Panc1 (cell line): ENCODE measurements at places on chromosomes 5 and 9. TPM values are rescaled to one million over a fixed set of nuclear protein-coding genes. Genes with fewer than 3 reads are reported as not detected.
A peak's percentile ranks its signal among the peaks of the same experiment; 100 is the strongest.

DNA sequence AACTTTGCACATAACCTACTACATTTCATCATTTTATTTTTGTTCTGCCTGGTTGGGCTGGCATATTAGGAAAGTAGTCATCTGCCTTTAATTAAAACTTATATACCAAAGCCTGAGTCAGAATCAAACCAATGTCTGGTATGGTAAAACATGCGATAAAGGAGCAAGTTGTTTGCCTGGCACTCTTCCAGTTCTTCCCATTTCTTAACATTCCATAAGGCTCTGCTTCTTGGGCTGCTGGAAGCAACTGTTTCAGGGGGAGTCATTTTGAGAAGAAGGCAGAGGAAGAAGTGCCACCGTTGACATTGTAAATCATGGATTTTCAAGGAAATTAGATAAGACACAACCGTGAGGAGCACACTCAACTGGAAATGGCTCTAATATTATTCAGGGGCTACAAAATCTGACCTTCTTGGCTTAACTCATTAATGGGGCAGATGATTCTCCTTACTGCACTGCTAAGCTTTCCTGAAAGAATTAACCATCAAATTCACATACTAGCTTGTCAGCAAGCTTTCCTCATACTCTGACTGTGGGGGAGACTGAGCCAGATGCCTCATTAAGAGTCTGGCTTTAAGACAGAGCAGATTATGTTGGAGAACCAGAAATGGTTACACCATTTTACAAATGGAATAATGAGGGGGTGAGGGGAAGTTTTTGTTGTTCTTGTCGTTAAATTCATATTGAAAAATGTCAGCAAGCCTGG lies 391.0 kb downstream of the TMEM232 start:
- H3K27me3 ChIP-seq, result no peaks in the 10 kb centered on the region
- no peak for DNase-seq
- no peaks in the 10 kb centered on the region for H3K4me1 ChIP-seq

DNA sequence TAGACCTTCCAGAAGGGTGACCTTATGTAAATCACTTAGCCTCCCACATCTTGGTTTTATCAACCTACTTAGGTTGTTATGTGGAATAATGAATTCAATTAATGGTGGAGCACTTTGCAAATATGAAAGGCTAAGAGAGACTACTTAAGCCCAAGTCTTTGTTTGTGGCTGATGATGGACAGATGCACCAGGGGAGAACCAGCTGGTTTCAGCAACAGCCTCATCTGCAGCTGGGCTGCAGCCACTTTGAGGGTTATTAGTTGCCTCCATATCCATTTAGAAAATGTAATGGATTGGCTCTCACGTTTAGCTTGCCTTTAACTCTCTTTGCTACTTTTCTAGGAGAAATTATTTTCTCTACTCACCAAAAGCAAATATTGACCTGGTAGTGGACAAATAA lies 146.6 kb downstream of the ESM1 start:
- no peaks in the 10 kb centered on the region for H3K27me3 ChIP-seq
- no peak for DNase-seq
- no peak overlapping the region for H3K27ac ChIP-seq

DNA sequence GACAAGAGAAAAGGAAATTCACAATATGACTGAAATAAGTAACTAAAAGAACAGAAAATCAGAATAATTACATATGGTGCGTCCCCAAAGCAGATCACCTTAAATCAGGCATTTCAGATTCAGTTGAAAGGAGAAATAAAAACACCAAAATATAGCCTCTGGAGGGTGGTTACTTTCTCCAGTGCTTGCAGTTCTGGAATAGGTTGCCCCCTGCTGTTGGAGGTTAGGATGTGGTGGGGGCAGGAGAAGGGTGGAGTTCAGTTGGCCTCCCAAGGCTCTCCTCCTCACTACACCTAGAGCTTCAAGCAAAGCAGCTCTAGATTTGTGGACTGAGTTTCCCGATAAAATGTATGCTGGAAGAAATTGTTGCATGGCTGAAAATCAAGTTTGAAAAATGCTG lies 338.2 kb upstream of the TLE4 start:
- DNase-seq, result peak; percentile 13
- no peaks in the 10 kb centered on the region for H3K36me3 ChIP-seq
- H3K27ac ChIP-seq, result no peak overlapping the region
- no peaks in the 10 kb centered on the region for H3K4me1 ChIP-seq

- peaks cover 7% of the 10 kb centered on the region for H3K4me1 ChIP-seq
- no peaks in the 10 kb centered on the region for H3K27me3 ChIP-seq
- DNase-seq, result no peak
- H3K4me3 ChIP-seq, result peak overlapping the region; percentile 63
Measured at GRCh38 chr9:97039514-97039860, 545 bp upstream of the CTSV start.

DNA sequence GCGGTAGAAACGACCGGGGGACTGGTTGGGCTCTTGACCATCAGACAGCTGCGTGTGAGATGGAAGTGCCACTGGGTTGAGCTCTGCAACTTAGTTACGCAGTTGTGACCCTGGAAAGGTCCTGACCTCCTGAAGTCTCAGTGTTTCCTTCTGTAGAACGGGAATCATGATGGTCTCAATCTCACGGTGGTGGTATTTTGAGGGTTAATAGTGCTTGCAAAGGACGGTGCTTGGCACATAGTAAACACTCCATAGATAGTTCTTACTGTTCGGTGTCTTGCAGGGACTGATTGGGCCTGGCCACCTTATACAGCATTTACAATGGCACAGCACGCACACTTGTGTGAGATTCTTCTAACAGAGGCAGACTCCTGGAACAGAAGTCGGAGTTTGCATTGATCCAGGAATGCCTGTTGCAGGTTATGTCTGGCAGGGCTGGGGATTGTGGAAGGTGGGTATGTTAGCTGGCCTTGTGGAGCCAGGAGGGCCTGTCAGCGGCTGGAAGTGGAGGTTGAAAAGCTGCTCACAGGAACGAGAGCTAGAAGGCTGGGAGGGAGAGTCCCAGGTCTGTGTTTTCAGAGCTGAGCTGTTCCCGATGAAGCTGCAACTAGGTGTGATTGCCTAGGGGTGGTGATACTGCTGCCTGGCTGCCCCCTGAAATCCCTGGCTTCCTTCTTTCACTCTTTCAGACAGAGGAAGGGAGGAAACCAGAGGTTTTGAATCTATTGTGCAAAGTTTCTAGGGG lies 962 bp upstream of the TXN start:
- peaks cover 15% of the 10 kb centered on the region for H3K4me1 ChIP-seq
- H3K4me3 ChIP-seq, result peak overlapping the region; percentile 76
- peak; percentile 22 for DNase-seq
- no peaks in the 10 kb centered on the region for H3K27me3 ChIP-seq

GRCh38 chr5:144333336-144333920 lies 162.8 kb downstream of the KCTD16 start:
- H3K4me3 ChIP-seq, result no peak overlapping the region
- no peak for DNase-seq
- H3K4me1 ChIP-seq, result no peaks in the 10 kb centered on the region
- no peaks in the 10 kb centered on the region for H3K36me3 ChIP-seq
- H3K27ac ChIP-seq, result no peak overlapping the region
- no peaks in the 10 kb centered on the region for H3K27me3 ChIP-seq

- no peaks in the 10 kb centered on the region for H3K27me3 ChIP-seq
- no peak overlapping the region for H3K27ac ChIP-seq
- H3K4me3 ChIP-seq, result no peak overlapping the region
- DNase-seq, result no peak
- no peaks in the 10 kb centered on the region for H3K4me1 ChIP-seq
- H3K36me3 ChIP-seq, result no peaks in the 10 kb centered on the region
Measured at GRCh38 chr9:12718482-12719026, 25.4 kb downstream of the TYRP1 start.

GRCh38 chr5:6914347-6914746 lies 201.1 kb downstream of the TENT4A start:
- no peak overlapping the region for H3K4me3 ChIP-seq
- no peaks in the 10 kb centered on the region for H3K27me3 ChIP-seq
- no peak for DNase-seq
- no peak overlapping the region for H3K27ac ChIP-seq
- no peaks in the 10 kb centered on the region for H3K4me1 ChIP-seq

GRCh38 chr9:131438190-131438589 lies 44.3 kb downstream of the PRRC2B start:
- H3K4me1 ChIP-seq, result no peaks in the 10 kb centered on the region
- no peaks in the 10 kb centered on the region for H3K27me3 ChIP-seq
- peaks cover 11% of the 10 kb centered on the region for H3K36me3 ChIP-seq
- H3K4me3 ChIP-seq, result no peak overlapping the region
- H3K27ac ChIP-seq, result no peak overlapping the region
- no peak for DNase-seq

DNA sequence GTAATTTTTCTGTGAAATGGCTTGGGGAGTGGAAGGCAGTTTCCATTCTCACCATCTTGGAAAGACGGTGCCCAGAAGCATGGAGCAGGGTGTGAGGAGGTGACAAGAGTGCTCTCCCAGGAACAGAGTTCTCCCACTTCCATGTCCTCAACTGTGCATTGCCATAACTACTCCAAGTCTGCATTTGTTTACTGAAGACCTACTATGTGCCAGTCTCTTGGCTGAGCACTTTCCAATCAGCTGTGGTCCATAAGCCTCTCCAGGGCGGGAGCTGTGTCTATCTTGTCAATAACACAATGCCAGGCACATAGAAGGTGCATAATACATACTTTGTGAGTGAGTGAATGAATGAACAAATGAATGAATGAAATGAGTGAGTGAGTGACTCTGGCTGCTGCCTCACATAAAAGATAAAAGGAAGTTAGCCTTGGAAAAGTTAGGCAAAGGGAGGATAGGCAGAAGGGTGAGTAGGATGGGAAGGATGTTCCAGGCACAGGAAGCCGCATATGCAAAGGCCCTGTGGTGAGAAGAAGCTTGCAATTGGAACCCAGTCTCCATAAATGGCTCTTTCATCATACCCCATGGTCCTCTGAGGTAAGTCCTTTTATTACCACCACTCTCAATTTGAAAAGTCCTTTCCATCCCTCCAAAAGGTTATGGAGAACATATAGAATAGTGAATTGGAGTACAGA lies 31.3 kb upstream of the SH3PXD2B start:
- H3K27ac ChIP-seq, result no peak overlapping the region
- H3K36me3 ChIP-seq, result no peaks in the 10 kb centered on the region
- no peak for DNase-seq
- no peaks in the 10 kb centered on the region for H3K27me3 ChIP-seq

- no peaks in the 10 kb centered on the region for H3K27me3 ChIP-seq
- H3K4me3 ChIP-seq, result no peak overlapping the region
- H3K4me1 ChIP-seq, result no peaks in the 10 kb centered on the region
- no peak overlapping the region for H3K27ac ChIP-seq
- H3K36me3 ChIP-seq, result no peaks in the 10 kb centered on the region
Measured at GRCh38 chr9:93896496-93897033, 58.6 kb downstream of the BARX1 start.

DNA sequence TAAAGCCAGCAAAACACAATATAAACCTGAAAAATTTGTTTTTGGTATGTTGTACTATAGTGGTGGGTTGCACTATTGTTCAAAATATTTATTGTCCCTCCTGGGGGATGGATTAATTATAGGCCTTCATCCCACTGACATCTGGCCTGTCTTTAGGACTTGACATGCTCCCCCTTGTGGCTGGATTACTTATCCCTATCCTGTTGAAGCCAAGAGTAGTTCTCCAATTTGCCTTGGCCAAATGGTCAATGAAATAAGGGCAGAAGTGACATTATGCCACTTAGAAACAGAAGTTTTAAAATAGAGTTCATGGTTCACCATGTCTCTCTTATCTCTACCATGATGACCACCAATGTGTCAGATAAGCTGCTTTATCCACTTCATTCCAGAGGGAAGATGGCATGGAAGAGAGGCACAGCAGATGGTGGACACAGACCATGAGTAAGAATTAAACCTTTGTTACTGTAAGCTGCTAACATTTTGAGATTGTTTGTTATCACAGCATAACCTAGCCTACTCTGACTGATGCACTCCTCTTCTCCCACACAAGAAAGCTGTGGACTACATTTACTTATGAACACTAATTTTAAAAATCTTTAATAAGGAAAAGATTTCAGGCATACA lies 29.2 kb upstream of the ARHGEF28 start:
- H3K27ac ChIP-seq, result no peak overlapping the region
- no peaks in the 10 kb centered on the region for H3K4me1 ChIP-seq
- no peak overlapping the region for H3K4me3 ChIP-seq

DNA sequence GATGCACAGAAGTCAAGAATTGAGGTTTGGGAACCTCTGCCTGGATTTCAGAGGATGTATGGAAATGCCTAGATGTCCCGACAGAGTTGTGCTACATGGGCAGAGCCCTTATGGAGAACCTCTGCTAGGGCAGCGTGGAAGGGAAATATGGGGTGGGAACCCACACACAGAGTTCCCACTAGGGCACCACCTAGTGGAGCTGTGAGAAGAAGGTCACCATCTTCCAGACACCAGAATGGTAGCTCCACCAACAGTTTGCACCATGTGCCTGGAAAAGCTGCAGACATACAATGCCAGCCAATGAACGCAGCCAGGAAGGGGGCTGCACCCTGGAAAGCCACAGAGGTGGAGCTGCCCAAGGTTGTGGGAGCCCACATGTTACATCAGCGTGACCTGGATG lies 104.5 kb downstream of the STK32A start:
- H3K4me3 ChIP-seq, result no peak overlapping the region
- H3K4me1 ChIP-seq, result no peaks in the 10 kb centered on the region
- no peaks in the 10 kb centered on the region for H3K36me3 ChIP-seq
- no peaks in the 10 kb centered on the region for H3K27me3 ChIP-seq
- H3K27ac ChIP-seq, result no peak overlapping the region
- DNase-seq, result no peak

DNA sequence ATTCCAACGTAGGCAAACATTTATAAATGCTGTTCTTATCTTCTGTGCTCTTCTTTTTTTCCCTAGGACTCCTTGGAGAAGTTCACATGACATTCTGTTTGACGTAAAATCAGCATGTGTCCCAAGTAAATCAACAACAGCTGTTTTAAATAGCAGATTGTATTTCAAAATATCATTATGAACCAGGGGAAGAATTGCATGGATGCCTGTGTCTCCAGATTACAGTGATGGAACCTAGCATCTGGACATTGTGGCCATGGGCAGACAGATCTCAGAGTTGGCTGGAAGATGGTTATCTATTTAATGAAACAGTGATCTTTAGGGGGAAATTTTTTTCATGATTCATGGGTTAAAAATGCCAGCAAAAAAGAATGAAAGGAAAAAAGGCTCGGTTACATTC lies 222.0 kb downstream of the MAN2A1 start:
- H3K4me3 ChIP-seq, result no peak overlapping the region
- H3K27ac ChIP-seq, result no peak overlapping the region
- H3K27me3 ChIP-seq, result no peaks in the 10 kb centered on the region
- no peaks in the 10 kb centered on the region for H3K4me1 ChIP-seq

- H3K4me1 ChIP-seq, result no peaks in the 10 kb centered on the region
- no peak overlapping the region for H3K4me3 ChIP-seq
- no peaks in the 10 kb centered on the region for H3K27me3 ChIP-seq
- H3K36me3 ChIP-seq, result no peaks in the 10 kb centered on the region
Measured at GRCh38 chr9:115068031-115068430, 49.9 kb downstream of the TNC start.

GRCh38 chr5:15757103-15757502 lies 257.1 kb downstream of the FBXL7 start:
- no peak overlapping the region for H3K27ac ChIP-seq
- DNase-seq, result no peak
- no peaks in the 10 kb centered on the region for H3K27me3 ChIP-seq

Gene PCDHGA1
- 0.92 TPM for total RNA-seq

Gene TMEM174
- total RNA-seq, result not detected

Gene NUDT12
- total RNA-seq, result 9.2 TPM

Gene KCNT1
- total RNA-seq, result not detected

Gene TAL2
- total RNA-seq, result not detected

Gene NSG2
- not detected for total RNA-seq

Gene SNCAIP
- not detected for total RNA-seq

Gene DBH
- not detected for total RNA-seq

Gene C1QTNF2
- 0.44 TPM for total RNA-seq

Gene PTGS1
- 61.2 TPM for total RNA-seq

Gene CCL19
- not detected for total RNA-seq
